ENCODE measurements at places on chromosomes 16 and 17.
A peak's percentile ranks its signal among the peaks of the same experiment; 100 is the strongest.

DNA sequence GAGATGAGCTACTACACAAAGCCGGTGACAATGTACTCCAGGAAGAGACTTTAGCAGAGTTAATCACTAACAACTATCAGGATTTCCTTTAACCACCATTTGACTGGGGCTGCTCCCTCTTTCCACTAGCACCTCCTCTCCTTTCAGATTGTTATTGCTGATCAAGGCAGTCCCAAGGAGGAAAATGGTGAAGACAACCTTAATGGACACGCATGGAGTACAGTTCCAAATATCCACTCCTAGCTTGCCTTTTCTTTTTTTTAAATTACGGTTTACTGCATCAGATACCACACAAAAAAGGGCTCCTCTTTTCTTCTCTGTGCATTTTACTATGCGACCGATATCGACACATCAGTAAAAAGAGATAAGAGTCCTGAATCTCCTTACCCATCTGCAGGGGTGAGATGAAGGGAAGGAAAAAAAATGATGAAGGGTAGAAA is 30.9 kb downstream of the FAM222B start:
- peak; percentile 63 for DNase-seq

DNA sequence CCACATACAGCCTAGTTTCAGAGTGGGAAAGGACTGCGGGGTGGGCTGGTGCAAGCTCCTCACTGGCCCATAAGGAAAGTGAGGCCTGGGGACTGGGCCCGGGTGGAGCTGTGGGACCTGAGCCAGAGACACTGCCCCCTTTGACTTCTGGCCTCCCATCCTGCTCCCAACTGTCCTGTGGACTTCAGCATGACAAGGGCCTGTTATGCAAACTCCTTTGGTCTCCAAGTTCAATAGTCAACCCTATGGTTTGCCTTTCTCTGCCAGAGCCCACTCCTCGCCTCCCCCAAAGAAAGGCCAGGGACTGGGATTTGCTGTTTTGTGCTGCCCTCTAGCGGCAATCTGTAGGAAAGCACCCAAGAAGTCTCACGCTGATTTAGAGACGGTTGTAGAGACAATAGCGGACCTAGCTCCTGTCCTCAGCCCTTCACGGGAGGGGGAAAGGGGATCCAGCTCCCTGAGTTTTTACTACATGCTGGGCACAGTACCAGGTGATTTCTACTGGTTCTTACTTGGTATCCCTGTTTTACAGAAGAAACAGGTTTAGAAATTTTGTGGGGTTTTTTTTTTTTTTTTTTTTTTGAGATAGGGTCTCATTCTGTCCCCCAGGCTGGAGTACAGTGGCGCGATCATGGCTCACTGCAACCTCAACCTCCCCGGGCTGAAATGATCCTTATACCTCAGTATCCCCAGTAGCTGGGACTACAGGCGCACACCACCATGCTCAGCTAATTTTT is 1.2 kb upstream of the TLCD3B start:
- peak; percentile 91 for DNase-seq

DNA sequence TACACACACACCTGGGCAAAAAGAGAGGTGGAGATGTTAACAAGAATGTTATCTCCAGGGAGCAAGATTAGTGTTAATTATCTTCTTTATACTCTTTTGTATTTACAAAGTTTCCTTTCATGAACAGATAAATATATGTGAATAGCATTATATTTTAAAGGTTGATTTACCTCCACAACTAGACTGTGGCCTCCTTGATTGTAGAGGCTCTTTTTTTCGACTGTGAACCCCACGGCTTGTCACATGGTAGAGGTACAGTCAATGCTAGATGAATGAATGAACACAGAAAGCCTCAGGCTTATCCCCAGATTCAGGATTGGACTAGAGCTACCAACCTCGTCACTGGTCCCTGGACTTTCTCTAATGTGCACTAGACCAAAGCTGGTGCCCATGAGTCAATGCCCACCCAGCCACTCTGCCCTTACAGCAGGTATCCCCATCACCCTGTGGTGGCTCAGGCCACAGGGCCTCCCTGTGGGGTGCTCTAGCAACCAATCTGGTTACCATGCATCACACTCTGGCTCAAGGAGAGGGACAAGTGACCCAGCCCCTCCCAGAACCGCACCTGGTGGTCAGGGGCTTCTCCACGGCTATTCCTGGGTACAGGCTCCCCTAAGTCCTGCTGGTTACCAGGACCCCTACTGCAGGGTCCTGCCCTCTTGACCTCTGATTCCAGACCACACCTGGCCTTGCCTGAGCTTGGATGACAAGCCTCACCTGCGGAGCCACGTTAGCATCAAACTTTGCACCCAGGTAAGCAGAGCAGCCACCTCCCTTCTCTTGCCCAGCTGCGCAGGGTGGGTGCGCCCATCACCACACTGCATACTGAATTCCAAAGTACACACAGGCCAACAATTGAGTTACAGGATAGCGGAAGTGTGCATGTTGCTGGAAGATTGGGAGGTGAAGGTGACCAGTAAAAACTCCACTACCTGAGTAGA is 101.0 kb downstream of the CDYL2 start:
- no peak for DNase-seq

DNA sequence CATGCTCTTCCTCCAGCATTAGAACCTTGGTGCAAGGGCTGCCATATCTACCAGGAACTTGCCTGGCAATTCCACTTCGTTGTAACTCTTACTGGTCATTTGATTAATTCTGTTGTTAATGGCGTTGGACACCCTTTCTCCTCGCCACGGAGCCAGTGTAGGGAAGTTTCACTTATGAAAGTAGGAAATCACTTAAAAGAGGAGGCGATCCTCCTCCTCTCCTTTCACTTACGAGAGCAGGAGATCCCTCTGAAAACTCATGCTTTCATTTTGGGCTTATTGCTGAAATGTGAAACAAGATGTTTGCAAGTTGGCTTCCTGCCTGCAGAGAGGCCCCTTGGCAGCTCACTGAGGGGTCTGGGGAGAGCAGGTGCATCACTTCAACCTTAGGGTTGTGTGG is 226.0 kb downstream of the SNX29 start:
- DNase-seq: no peak

DNA sequence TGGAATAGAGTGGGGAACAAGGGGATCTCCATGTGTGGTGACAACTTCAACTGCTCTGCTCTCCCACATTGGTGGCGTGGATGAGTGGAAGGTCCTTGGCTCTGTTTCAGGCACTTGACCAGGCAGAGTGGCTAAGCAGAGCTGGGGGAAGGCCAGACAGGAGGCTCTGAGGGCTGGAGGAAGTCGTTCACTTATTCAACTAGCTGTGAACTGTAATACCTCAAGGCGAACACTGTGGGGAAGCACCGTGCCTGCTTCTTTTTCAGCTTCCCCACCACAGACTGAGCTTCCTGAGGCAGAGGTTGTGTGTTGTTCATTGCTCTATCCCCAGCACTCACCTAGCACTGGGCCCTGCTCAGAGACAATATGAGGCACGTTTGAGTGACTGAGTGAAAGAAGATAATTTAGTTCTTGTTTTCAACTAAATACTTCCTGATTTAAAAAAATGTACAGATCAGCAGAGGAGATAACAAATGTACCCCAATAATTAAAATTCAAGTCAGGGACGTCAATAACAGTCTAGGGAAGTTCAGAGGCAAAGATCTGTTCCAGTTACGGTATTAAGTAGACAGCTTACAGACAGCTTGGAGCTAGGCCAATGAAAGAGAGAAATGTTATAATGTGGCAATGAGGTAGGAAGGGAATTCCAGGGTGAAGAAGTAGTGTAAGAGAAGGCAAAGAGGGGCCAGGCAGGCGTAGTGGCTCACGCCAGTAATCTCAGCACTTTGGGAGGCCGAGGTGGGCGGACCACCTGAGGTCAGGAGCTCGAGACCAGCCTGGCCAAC is 34.7 kb downstream of the MYO18A start:
- peak; percentile 93 for DNase-seq

GRCh38 chr17:9661027-9661426 is 15.7 kb downstream of the USP43 start:
- no peak for DNase-seq

DNA sequence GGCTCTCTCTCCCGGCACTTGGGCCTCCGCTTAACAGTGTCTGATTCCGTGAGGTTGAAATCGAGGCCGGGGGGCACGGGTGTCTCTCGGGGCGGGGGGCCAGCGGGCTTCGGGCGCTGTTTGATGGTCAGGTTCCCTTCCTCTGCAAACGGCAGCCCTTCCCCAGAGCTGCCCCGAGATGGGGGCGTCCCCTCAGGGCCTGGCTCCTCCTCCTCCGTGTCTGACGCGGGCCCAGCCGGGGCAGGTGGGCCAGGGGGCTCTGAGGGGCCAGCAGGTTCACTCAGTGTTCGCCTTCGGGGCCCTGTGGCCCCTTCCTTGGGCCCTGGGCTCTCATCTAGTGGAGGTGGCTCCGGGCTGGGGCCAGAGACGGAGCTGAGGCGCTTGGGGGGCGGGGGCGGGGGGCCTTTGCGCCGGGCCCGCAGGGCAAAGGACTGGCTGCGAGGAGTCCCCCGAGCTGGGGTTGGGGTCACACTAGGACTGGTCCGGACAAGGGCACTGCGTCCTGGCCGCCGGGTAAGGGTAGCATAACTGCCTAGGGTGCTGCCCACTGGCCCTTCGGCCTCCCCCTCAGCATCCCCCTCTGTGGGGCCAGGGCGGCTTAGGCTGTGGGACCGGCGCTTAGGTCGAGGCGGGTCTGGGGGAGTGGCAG is 13.1 kb downstream of the CASKIN2 start:
- DNase-seq: no peak

DNA sequence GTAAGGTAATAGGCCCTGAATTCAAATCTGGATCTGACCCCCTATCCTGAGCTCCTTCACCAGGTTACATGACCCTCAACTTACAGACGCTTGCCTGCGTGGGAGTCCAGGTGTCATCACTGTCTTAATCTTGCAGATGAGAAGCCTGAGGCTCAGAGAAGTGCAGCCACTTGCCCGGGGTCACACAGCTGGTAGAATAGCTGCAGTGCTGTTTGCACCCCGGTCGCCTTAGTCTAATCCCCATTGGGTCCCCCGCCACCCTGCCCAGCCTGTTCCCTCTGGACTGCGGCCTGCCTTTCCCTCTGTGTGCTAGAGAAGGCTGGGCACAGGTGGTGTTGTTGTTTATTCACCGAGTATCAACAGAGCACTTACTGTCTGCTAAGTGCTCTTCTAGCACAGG is 107.0 kb downstream of the SDR42E1 start:
- no peak for DNase-seq

DNA sequence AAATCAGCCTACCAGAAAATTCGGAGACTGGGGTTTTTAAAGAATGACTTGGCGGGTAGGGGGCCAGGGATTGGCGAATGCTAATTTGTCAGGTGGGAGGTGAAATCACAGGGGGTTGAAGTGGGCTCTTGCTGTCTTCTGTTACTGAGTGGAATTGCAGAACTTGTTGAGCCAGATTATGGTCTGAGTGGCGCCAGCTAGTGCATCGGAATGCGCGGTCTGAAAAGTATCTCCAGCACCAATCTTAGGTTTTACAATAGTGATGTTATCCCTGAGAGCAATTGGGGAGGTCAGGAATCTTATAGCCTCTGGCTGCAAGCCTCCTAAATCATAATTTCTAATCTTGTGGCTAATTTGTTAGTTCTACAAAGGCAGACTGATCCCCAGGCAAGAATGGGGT is 762 bp upstream of the RBL2 start:
- peak; percentile 73 for DNase-seq

- DNase-seq: peak; percentile 72
Measured at GRCh38 chr16:14405611-14406537, 224.2 kb downstream of the PARN start.

DNA sequence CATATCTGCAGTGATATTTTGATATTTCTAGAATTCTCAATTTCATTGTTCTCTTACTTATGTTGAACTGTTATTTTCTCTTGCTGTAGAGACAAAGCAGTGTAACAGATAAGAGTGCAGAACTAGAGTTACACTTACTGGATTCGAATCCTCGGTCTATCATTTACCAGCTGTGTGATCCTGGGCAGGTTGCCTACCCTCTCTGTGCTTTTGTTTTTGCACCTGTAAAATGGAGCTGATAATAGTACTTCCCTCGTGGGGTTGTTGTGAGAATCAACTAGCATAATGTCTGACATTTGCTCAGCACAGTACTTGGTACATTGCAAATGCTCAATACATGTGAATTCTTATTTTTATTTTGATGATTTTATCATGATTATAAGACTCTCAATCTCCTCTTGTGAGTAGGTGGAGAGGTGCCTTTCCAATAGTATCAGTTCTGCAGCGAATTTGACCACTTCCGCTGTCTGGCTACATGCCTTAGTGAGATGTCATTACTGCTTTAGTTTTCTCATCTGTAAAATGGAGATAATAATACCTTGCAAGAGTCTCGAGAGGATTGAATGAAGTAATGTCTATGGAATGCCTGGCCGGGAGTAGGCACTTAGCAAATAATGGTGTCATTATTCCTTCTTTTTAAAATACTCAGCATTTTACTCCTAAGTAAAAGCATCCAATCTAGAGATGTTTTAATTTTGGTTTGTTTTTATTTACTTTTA is 312.2 kb upstream of the MAF start:
- peak; percentile 45 for DNase-seq

GRCh38 chr16:8753416-8754054 is 43.9 kb downstream of the TMEM186 start:
- DNase-seq: no peak

DNA sequence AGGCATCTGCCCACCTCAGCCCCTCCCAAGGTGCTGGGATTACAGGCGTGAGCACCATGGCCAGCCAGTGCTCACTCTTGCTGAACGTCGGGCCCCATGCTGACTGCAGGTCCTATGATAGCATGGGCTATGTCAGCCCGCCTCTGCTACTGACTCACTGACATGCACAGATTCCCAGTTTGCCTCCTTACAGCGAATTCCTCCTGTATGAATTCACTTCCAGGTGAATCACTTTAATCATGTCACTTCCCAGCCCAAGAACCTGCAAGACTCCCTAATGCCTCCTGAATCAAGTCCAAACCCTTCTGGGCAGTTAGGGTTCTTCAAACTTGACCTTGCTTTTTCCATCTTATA is 16.1 kb upstream of the UBTF start:
- no peak for DNase-seq

- no peak for DNase-seq
Measured at GRCh38 chr17:36756695-36757094, 155.3 kb downstream of the MRM1 start.

GRCh38 chr16:67727521-67728485 is 8.7 kb upstream of the GFOD2 start:
- no peak for DNase-seq

DNA sequence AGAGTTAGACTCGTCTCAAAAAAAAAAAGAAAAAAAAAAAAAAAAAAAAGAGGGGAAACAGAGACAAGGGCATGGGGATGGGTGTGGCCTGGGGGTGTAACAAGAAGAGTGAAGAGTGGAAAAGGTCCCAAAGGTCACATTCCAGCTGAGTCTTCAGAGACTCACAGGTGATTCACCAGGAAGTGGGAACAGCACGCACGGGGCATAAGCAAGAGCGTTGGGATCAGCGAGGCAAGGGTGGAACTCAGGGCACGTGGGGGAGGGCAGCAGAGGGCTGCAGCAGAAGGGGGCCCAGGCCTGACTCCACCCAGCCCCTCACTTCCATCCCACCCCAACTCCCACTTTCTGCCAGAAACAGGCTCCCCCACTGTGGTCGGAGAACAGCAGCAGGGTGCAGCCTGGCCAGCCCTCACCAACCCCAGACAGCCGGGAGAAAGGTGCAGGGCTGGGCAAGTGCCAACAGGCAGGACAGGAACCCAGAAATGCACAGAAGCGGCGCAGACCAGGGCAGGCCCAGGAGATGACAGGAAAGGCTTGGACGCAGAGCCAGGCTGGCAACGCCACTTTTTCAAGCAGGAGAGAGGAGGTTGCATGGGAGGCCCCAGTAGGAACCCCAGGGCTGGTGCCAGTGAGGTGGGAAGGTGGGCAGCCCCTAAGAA is 3.3 kb downstream of the MEAK7 start:
- no peak for DNase-seq

Measured in mesendoderm (in vitro differentiated cells).